CD4-positive, alpha-beta T cell (primary cell): ENCODE measurements at places on chromosomes 6 and 20.

DNA sequence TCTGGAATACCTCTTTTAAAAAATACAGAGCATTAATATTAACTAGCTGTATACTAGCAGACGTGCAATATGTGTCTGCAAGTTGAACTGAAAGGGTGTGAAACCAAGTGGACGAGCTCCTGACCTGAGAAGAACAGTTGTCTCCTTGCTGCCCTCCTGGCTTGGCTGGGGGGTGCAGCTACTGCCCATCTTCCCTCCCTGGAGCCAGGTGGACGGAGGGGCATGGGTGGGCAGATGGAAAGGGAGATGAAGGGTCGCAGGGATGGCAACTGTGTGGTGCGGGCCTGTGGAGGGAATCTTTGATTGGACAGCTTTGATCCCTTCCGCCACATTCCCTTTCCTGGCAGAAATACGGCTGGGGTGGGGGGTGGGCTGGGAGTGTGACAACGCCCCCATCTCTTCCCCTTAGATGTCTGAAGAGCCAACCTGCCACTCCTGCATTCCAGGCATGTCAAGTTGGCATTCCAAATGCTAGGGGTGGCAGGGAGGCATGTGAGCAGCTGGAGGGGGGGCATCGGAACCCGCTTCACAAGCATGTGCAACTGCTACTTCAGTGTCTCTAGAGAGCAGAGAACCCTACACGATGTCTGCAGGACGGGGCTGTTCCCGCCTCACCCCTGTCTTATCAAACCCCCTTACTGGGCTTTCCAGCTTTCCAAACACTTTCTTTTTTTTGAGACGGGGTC lies 37.3 kb downstream of the SRSF3 start:
- DNase-seq: no peak

DNA sequence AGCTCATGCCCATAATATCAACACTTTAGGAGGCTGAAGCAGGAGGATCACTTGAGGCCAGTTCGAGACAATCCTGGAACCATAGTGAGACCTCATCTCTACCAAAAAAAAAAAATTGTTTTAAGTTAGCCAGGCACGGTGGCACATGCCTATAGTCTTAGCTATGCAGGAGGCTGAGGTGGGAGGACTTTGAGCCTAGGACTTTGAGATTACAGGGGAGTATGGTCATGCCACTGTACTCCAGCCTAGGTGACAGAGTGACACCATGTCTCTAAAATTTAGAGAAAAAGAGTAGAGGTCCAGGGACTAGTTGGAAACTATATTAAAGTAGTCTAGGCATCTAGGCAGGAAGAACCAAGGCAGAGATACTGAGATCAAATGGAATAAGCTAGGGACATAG lies 121.6 kb downstream of the SLC16A10 start:
- no peak for DNase-seq

GRCh38 chr6:163585932-163586437 lies 171.5 kb downstream of the QKI start:
- no peak for DNase-seq

- DNase-seq: no peak
Measured at GRCh38 chr6:13465734-13466133, 21.7 kb downstream of the GFOD1 start.

DNA sequence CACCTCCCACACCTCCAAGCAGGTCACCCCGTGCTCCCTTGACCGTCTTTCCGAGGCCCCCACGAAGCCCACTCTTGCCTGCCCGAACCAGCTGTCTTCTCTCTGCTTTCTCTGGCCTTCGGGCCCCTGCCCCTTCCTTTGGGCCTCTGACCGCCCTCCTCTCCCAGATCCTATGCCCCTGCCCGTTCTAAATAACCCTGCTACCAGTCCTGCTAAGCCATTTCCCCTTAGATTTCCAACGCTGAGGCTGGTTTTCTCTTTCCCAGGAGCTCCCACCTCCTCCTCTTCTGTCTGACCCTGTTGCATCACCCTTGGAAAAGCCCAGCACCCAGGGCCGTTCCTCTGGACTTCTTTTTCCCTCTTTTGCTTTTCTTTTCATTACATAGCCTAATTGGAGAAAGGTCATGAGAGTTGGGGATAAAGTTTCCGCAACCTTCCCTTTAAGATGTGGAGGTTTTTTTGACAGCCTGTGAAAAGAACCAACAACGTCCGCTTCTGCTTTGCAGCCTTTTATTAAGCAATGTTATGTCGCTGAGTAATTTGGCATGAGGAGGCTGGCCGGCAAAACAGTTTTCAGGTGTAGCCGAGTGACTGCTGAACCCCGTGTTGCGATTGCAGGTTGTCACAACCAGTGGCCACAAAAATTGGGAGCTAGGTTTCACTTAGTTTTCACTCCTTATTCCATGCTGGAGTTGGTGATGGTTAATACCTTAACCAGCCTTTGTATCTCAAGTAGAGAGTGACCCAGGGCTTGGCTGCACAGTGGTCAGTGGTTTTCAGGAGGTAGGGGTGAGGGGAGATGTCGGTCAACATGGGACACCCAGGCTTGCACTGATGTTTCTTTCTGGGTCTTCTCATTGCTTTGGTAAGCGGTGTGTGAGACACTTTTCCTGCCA lies 970 bp downstream of the BLTP3A start:
- DNase-seq: no peak
